ENCODE measurements at places on chromosomes 3 and 15.

GRCh38 chr3:184806567-184807271 is 5.2 kb upstream of the VPS8 start:
- no peak for DNase-seq

GRCh38 chr15:25789616-25789999 is 73.5 kb downstream of the ATP10A start:
- DNase-seq, result no peak

- no peak for DNase-seq
Measured at GRCh38 chr3:159664006-159664405, 324.6 kb upstream of the IL12A start.

DNA sequence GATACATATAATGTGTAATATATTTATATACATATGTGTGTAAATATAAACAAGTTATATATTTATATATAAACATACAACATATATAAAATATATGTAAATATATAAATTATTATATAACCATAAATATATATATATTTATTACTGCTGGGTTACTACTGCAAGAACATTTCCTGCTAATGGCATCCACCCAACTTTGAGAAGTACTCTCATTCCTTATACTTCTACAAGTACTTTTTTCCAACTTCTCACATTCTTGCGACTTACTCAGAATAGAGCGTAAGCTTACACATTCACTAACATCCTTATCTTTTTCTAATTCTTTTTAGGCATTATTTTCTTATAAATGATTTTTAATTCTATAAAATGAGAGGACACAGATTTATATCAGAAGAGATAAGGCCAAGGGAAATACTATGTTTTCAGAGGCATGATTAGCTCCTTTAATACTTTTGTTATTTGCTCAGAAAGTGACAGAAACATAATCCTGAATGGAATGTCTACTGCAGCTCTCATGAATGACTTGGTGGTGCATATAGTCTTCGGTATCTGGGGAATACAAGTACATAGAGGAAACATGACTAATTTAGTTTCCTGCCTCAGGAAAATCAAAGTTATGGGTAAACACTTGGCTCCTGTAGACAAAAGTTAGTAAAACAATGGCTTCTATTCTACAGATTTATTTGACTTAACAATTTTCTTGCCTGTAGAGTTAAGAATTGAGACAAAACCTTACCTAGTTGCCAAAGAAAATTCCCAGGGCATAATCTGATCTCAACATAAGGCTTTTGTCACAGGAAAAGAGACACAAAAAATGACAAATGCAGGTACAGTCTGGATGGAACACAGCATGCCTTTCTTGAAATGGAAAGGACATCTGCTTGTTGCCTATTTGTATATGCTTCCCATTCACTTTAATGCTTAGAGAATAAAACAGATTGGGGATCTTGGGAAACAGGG is 453.9 kb downstream of the SQOR start:
- no peak for DNase-seq

- DNase-seq, result no peak
Measured at GRCh38 chr3:181362378-181362777, 349.3 kb upstream of the SOX2 start.

- no peak for DNase-seq
Measured at GRCh38 chr15:64205202-64205601, 42.4 kb upstream of the PPIB start.

DNA sequence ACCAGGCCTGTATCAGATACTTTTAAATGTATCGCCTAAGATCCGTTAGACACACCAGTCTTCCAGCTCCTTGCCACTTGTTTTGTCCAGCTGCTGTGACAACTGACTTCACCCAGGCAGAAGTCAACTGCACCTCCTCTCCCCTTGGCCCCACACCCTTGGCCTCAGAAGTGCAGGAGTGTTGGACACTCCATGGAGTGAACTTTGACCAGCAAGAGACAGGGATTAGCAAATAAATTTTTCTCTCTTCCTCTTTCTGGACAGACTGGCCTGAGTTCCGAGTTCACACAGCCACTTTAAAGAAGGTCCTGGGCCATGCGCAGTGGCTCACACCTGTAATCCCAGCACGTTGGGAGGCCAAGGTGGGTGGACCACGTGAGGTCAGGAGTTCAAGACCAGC is 2.9 kb upstream of the CLN6 start:
- DNase-seq, result no peak

- DNase-seq, result no peak
Measured at GRCh38 chr3:115518100-115518852, 105.0 kb upstream of the GAP43 start.

DNA sequence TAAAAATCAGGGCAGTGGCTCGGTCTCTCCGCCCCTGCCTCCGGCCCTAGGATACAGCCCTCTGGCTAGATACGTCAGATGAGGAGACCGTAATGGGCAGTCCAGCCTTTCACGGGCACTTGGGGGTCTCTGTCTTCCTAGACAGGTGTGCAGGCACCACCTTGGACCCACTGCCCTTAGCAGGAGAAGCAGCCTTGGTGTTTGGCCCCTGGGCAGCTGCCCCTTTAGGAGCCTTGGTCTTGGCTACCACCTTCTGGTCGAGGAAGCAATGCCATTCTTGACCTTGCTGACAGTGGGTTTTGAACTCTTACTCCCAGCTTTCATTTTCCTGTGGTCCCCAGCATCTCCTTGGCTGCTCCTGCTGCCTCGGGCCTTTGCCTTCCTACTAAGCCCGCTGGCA is 149.7 kb upstream of the FRMD4B start:
- no peak for DNase-seq

- no peak for DNase-seq
Measured at GRCh38 chr15:57457726-57458125, 81.4 kb downstream of the CGNL1 start.

DNA sequence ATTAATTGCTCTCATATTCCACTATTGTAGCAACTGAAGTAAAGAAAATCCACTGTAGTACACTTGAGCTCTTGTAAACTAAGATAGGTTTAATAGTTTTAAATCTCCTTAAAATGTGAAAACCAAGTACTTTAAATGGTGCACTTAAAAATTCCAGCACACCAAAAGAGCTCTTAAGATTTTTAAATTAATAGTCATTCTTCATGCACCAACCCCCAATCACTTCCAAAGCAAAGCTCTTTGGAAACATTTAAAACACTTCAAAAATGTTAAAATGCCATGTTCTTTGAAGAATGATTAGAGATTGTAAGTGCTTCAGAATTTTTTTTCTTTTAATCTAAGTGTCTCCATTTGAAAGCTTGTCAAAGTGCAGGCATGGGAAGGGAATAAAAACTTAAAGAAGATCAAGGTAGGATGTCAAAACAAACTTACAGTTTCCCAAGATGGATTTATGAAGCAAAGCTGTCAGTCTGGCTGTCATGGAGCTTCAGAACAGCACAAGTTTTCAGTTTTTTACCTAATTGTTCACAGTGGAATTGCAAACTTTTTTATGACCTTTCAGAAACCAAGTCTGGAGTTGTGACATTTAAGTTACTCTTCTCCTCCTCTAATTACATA is 84.3 kb downstream of the ARPP21 start:
- no peak for DNase-seq

DNA sequence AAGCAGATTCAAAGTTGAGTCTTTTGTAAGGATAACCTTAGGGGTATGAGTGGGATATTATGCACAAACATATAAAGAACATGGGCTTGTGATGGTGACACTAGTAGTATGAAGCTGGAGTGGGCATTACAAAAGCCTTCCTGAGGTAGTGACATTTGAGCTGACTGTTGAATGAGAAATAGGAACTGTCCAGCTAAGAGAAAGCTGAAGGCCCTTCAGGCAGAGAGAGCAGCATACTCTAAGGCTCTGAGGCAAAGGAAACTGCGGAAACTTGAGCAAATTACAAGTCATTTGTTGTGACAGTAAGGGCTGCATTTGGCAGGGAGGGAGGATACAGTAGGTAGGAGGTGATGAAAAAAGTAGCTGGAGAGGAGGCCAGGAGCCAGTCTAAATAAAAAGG is 190.7 kb upstream of the CD96 start:
- no peak for DNase-seq

DNA sequence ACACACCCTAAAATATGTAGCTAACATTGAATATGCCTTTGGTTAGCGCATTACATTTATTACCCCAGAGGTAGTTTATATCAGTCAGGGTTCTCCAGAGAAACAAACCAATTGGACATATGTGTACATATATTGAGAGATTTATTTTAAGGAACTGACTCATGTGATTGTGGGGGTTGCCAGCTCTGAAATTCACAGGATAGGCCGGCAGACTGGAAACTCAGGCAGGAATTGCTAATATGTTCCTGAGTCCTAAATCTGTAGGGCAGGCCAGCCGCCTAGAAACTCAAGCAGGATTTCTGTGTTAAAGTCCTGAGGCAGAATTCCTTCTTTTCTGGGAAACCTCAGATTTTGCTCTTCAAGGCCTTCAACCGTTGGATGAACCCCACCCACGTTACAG is 189.7 kb downstream of the CDIN1 start:
- DNase-seq, result no peak

GRCh38 chr3:98954791-98955604 is 53.5 kb upstream of the DCBLD2 start:
- no peak for DNase-seq

- no peak for DNase-seq
Measured at GRCh38 chr3:185112186-185112585, 40.7 kb downstream of the C3orf70 start.

- DNase-seq, result no peak
Measured at GRCh38 chr3:186589856-186590579, 19.5 kb downstream of the DNAJB11 start.

All from activated gamma-delta T cell (primary cell).